ENCODE measurements at places on chromosomes 16 and 17.

DNA sequence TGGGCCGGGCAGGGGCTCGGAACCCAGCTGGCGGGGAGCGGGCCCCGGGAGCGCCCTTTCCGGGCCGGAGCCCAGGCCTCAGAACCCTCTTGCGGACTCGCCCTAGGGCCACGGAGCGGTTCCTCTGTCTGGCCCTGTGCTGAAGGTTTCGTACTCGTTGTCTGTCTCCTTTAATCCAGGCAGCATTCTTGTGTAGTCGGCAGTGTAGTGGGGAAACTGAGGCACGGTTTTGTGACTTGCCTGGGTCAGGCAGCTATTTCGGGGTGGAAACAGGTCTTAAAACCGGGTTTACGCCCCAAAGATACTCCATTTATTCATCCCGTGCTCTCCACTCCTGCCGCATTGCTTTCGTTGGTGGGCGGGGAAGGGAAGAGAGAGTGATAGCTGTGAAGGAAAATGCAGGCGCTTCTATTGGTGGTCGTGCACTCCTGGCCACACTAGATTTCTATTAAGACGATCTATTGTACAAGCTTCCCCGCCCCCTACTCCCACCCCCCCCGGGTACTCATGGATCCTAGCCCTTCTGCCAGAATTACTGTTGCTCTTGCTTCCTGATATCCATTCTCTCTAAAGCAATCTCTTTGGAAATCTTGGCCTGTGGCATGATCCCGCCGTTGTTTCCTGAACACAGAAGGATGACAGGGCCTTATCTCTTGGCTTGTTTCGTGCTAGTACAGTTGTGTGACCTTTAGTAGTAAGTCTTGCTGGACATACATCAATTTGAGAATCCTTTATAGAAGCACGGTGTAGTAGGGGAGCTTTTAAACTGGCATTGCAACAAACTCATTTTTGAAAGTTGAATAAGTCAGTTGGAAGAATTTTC is 751 bp downstream of the DCAF7 start:
- peak; percentile 86 for DNase-seq

GRCh38 chr17:50157891-50158290 is 7.4 kb upstream of the PPP1R9B start:
- no peak for DNase-seq

DNA sequence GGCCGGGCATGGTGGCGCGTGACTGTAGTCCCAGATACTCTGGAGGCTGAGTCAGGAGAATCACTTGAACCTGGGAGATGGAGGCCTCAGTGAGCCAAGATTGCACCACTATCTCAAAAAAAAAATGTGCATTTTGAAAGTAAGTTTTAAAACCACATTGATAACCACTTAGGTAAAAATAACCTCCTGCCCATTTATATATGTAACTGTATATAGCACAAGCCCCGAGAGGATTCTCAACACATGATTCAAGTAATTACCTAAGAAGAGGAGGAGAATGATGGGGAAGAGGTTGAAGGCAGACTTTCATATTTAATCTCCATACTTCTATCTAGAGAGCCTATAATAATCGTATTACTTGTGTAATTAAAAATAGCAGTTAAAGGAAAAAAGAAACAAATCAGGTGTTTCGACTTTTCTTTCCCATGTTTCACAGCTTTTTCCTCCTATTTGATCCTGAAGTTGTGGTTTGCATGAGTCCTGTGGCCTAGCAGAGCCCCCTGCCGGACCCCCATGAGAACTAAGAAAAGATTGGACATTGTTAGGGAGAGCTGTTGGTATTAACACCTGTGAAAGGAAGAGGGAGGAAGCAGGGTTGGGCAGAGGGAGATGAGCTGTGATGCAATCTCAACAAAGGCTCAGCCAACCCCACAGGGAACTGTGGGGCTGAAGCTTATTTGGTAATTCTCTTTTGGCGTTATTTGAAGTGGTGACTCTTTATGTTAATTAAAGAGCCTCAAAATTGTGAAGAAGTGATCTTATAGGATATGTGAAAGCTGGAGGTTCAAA is 22.1 kb downstream of the PMFBP1 start:
- DNase-seq: no peak

DNA sequence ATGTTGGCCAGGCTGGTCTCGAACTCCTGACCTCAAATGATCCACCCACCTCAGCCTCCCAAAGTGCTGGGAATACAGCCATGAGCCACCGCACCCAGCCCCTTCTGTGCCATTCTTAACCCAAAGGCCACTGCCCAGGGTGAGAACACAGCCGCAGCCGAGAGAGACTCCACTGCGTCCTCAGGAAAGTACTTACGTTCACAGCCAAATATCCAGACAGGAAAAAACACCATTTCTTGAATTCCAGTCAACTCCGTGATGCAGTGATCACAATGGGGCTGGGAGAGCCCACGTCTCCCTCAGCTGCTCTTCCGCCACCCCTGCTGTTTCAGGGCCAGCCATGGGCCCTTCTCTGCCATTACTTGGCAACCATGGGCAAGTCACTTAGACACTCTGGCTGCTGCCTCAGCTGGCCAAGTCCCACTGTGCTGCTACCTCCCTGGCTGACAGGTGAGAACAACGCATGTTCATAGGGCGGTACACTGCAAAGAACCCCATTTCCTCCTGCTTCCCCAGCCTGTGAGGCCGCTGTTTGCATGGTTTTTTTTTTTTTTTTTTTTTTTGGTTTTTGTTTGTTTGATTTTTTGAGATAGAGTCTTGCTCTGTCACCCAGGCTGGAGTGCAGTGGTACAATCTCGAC is 4.3 kb downstream of the CDIP1 start:
- no peak for DNase-seq

DNA sequence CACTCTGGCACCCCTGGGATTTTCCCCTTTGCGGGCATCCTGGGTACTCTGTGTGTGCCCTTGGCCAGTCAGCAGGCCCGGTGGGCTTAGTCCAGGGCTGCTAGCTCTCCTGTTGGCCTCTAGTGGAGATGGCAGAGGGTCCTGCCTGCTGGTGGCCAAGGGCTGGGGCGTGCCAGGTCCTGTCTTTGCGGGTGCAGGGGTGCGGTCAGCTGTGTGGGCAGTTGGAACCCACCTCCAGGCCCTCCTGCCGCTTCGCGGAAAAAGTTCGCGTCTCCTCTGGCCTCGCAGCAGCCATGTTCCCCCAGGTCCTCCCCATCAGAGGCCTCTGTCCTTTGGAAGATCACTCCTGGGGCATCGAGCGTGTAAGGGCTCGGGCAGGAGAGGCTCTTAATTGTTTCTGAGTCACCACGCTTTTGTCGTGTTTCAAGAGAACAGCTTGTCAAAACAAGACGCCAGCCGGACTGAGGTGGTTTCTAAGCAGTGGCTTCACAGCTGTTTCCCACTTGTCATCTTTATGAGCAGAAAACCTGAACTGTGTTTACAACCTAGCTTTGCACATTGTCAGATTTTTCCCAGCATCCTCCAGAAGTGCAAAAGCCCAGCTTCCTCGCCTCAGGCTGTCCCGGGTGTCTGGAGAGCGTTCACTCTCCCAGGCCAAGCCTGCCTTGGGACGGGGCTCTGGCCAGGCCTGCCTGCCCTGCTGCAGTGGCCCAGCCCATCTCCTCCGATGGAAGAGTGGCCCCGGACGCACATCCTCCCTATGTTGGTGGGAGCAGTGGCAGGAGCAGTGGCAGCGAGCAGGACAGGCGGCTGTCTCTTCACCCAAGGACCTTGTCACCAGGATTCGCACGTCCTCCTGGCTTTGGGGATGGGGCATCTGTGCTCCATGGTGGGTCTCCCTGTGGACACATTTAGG is 5.0 kb upstream of the DNASE1L2 start:
- DNase-seq: no peak

GRCh38 chr16:26078716-26079355 is 387.1 kb downstream of the HS3ST4 start:
- DNase-seq: no peak

DNA sequence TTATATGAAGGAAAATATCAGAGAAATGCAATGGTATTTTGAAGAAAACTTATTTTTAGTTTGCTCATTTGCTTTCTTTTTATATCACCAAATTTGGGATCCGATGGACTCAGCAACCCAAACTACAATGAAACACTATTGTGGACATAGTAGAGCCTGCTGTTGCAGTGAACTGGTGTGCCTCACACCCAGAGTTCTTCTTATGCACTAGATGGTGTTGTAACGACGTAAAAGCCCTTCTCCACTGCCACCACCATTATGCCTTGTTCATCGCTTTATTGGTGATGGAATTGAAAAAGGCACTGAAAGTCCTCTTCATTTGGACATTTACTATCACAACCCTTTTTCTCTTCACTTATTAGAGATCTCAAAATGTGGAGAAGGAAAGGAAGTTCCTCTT is 381.3 kb downstream of the CDH8 start:
- DNase-seq: no peak

- no peak for DNase-seq
Measured at GRCh38 chr16:53024045-53024444, 28.7 kb downstream of the CHD9NB start.

- DNase-seq: no peak
Measured at GRCh38 chr17:18981642-18982424, 22.7 kb downstream of the FAM83G start.

DNA sequence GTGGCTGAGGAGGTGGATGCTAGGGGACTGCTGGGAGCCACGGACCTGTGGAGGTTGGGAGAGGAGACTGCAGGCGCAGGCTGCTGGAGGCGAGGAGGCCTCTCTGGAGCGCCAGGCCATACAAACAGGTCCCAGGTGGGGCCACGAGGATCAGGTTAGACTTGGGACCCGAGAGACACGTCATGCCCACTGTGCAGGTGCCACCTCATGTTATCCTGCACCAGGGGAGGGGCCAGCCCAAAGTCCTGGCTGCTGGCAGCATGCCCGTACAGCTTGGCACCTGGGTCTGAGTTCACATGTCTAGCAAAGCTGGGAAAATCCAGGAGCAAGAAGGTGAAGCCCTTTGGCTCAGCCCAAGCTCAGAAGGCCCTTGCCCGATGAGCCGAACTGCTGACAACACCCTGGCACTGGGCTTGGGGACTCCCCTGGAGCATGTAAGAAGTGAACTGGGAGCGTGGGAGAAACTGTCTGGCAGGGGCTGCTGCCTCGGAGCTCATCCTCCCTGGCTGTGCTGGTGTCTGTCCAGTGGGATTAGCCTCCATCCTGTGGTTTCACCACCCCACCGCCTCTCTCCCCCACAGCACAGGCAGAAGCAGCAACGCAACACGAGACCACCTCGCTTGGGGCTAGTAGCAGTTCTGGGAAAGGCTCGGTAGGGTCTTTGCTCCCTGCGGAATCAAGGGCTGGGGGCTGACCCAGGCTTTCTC is 5.3 kb downstream of the ARHGDIA start:
- no peak for DNase-seq

DNA sequence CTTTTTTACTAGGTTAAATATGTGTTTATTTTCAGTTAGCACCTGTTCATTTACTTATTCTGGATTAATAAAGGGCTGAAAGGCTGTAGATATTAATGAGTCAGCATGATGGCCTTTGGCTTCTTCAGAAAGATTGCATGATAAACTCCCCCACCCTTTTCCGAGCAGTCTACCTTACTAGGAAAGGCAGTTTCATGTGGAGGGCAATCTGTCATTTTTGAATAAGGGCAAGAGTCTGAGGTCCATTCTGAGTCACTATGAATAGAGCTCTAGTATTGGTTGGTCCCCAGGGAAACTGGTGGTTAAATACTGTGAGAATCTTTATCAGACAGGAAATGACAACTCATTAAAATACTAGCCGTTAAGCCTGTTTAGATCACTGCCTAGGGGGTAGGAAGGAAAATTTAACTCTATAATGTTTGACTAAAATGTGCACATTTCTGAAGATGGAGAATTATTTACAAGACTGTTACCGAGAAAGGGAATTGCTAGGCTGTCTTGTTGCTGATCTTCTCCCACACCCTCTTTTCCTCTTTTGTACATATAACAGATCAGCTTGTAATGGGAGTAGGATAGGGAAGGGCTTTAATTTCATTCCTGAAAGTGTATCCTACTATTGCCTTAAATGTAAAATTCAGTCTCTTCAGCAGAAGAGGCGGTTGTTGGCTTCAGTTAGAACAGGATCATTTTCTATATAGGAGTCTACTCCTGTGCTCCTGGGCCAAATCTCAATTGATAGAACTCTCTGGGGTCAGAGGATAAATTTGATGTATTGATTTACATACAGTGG is 63.3 kb downstream of the TUBD1 start:
- DNase-seq: no peak

- no peak for DNase-seq
Measured at GRCh38 chr17:37134050-37134449, 185.3 kb downstream of the AATF start.

DNA sequence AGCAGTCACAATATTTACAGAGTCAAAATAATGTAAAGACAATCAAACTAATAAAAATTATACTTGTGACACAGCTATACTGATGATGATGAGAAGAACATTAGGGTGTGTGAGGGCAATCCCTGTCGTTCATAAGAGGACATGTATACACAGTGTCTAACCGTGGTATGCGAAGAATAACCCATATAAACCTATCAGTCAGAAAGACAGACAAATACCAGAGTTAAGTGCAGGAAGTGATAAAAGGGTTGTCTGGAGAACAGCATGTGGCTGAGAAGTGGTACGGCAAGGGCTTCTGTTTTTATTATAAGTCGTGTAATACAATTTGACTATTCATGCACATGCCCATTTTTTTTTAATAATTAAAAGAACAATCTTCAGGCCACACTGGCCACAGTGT is 46.7 kb downstream of the LMF1 start:
- no peak for DNase-seq

DNA sequence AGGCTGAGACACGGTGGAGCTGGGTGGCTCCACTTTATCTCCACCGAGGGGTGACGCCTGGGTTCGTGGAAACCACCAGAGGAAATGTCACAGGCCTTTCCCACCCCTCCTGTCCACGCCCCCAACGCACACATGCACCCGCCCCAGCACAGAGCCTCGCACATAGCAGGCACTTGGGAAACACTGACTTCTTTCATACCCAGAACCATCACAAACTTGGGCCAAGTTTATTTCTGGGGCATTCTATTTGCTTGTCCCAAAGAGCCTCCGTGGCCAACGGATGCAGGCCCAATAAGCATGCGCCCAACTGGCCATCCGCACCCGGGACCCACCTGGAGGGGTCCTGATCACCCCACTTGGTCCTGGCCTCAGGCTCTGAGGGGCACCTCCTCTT is 3.3 kb downstream of the BCAR1 start:
- no peak for DNase-seq

- DNase-seq: no peak
Measured at GRCh38 chr16:49986351-49987124, 38.5 kb upstream of the CNEP1R1 start.

DNA sequence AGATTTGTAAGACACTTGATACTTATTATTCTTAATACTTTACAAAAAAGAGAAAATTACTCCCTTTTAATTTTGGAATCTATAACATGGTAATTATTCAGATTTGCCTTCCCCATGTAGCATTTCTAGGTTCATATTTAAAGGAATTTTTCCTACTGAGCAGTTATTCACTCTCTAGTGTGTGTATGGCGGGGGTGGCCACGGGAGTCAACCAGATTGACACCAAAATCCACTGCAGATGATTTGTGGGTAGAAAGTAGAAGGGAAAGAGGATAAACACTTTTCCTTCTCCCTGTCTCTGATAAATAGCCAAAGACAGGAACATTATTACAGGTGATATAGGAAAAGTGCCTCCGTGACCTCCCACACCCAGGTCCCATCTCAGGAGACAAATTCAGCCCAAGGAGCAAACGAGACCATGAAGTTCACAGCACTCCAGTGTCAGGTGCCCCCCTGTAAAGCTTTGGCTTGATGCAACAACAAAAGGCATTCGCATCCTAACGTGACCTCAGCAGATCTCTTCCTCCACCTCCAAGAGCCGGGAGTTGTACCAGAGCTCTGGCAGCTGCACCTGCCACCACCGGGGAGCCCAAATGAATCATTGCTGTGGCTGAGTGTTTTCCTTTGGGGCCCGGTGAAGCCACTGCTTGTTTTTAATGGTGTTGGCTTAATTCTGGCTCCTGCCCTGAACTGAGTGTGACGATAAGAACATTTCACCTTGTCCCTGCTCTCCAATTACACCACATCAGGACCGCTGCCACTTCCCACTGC is 92.7 kb upstream of the NOL11 start:
- DNase-seq: no peak
